Forelimb muscle (tissue), 1 donor: ENCODE measurements at places on chromosomes 1 and 21.
A peak's percentile ranks its signal among the peaks of the same experiment; 100 is the strongest.

- DNase-seq, result no peak
Observed at GRCh38 chr1:241813768-241814320, 34.2 kb upstream of the EXO1 start.

DNA sequence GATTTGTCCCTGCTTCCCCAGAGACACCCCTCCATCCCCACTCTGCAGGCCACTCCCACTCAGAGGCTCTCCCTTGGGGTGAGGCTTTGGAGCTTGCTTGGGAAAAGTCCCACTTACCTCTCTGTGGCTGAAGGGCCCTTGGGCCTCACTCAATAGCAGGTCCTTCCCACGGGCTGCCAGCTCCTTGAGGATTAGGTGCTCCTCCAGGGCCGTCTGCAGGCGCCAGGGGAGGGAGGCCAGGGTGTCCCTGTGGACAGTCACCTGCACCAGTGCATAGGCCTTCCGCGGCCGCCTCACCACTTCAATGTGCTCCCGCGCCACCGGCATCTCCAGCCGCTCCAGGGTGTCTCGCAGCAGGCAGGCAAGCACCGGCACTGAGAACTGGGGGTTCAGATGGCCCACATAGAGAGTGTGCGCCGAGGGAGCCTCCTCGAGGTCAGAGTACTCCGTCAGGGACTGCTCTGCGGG lies 1.4 kb downstream of the SLFNL1 start:
- DNase-seq, result no peak

- peak; percentile 17 for DNase-seq
Observed at GRCh38 chr1:84078108-84078841, 65.8 kb upstream of the PRKACB start.

- no peak for DNase-seq
Observed at GRCh38 chr21:15688809-15689208, 41.0 kb upstream of the USP25 start.

GRCh38 chr1:229058729-229059128 lies 212.2 kb upstream of the RAB4A start:
- no peak for DNase-seq

GRCh38 chr1:212531267-212531666 lies 77.3 kb upstream of the ATF3 start:
- DNase-seq, result no peak

DNA sequence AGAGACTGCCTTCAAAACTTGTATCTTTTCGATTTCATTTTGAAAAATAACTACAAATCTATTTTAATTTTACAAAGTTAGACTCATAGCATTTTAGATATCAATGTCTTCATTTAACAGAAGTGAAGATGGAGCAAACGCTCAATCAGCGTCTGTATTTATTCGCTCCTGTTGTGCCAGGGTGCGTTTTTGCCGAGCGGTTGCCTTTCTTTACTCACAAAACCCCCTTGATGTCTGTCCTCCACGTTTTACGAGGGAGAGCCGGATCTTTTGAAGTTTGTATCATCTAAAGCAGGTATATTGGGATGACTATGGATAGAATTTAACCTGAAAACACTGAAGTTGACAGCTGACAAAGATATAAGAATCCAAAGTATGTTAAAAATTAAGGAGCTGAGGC lies 44.6 kb downstream of the MRPL39 start:
- DNase-seq, result no peak

- no peak for DNase-seq
Observed at GRCh38 chr1:91603409-91603808, 102.8 kb downstream of the CDC7 start.

- DNase-seq, result no peak
Observed at GRCh38 chr1:47534436-47534835, 96.6 kb downstream of the FOXD2 start.

GRCh38 chr1:117339866-117340700 lies 27.2 kb upstream of the MAN1A2 start:
- no peak for DNase-seq

DNA sequence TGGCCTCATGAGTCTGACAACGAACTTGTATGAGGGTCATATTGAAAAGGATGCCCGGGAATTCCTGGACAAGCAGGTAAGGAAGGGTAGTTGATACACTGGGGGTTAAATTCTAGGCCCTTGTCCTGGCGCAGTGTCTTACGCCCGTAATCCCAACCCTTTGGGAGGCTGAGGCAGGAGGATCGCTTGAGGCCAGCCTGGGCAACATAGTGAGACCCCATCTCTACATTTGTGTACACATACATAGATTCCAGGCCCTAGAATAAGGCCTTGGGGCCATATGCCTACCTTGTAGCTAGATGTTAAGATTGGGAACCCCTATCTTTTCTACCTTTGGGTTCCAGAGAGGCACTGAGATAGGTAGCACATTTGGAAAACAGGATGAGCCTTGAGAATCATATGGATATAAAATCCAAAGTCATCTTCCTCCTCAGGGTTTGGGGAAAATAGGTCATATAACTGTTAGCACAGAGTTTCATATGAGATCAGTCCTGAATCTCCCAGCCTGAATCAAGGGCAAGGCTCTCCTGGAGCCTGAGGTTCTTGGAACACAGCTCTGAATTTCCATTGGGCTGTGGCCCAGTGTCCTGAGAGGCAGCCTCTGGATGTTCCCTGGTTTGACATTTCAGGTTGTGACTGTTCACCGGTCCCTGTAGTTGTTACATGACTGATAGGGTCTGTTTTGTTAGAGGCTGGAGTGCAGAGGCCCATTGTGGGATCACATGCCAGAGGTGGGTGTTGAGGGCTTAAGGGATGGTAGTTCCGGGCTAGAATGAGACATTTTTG lies 104.4 kb downstream of the PIK3R3 start:
- DNase-seq, result no peak

GRCh38 chr1:109927911-109928321 lies 17.3 kb downstream of the CSF1 start:
- no peak for DNase-seq

GRCh38 chr1:50424045-50424883 lies 1.0 kb upstream of the DMRTA2 start:
- DNase-seq, result no peak

DNA sequence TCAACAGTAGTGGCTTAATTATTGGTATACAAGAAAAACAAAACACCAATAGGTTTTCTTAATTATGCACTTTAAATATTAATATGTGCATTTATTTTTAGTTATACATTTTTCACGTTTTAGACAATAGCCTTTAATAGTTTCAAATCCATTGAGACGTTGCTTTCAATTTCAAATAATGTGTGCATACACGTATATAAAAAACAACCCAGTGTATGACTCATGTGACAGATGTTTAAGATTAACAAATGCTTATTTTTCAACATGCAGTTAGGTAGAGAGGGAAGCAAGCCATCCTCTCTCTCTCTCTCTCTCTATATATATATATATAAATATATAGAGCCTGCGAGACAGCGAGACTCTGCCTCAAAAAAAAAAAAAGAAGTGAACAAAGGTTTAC lies 24.3 kb downstream of the EYA3 start:
- no peak for DNase-seq

DNA sequence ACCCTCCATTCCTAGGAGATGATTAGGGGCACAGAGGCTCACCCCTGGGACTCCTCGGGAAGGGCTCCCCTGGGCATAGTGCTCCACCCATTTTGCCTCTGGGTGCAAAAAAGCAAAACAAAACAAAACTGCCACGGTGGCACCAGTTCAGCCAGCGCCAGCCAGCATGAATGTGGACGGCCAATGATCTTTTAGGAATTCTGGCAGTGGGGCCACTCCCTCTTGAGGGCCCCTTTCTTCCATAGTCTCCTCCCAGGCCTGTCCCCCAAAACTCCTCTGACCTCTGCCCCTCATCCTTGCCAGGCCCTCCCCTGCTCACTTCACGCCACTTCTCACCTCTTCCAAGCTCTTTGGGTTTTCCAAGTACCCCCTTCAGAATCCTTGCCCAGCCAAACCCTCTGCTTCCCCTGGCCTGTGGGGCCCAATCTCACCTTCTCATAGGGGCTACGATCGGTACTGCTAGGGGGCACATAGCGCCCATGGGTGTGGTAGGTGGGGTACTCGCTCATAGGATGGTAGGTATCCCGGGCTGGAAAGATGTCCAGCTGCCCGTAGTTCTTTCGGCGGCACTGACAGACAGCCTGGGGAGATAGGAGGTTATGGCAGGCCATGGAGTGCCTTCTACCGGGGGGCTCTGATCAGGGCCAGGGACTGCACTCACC lies 13.3 kb downstream of the TRIM46 start:
- DNase-seq, result no peak

DNA sequence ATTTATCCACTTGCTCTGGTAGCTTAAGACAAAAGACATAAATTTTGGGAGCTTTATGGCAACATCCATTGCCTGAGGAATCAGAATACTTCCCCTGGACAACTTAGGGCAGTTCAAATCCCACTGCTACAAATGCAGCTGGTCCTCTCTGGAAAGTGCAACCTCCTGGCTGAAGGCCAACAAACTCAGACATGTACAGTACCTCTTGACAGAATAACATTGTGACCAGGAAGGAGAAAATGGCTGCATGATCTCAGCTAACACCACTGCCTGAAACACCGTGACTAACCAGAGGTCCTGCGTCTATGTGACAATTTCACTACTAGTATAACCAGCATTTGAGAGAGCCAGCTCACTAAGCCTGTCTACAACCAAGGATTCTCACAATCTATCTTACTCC lies 218.9 kb downstream of the CRB1 start:
- no peak for DNase-seq

GRCh38 chr1:58818976-58819375 lies 35.1 kb upstream of the JUN start:
- no peak for DNase-seq

DNA sequence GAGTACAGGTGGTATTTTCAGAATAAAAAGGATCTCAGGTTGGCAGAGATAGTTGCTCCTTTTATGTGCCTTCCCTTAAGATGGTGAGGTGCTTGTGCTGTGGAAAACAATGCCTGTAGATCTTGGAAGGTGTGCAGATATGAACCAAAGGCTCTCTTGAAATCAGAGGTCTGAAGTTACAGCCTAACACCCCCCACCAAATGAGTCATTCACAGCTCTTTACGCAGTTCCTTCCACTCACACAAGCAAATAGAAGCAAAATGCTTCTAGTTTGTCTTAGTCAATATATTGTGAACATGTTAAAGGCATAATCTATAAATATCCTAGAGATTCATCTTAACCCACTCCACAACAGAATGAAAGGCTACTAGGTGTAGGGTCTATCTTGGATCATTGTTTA lies 128.9 kb upstream of the NR5A2 start:
- DNase-seq, result no peak

GRCh38 chr1:212638492-212639151 lies 30.1 kb downstream of the ATF3 start:
- DNase-seq, result no peak

- no peak for DNase-seq
Observed at GRCh38 chr1:92657701-92658100, 127.2 kb downstream of the EVI5 start.

DNA sequence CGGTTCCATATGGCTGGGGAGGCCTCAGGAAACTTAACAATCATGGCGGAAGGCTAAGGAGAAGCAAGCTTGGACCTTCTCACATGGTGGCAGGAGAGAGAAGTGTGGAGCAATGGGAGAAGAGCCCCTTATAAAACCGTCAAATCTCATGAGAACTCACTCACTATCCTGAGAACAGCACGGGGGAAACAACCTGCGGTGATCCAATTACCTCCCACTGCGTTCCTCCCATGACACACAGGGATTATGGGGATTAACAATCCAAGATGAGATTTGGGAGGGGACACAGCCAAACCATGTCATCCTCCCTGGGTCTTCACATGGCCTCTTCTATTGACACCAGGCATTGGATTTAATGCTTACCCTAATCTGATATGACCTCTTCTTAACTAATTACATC lies 455.1 kb upstream of the VAMP3 start:
- no peak for DNase-seq

DNA sequence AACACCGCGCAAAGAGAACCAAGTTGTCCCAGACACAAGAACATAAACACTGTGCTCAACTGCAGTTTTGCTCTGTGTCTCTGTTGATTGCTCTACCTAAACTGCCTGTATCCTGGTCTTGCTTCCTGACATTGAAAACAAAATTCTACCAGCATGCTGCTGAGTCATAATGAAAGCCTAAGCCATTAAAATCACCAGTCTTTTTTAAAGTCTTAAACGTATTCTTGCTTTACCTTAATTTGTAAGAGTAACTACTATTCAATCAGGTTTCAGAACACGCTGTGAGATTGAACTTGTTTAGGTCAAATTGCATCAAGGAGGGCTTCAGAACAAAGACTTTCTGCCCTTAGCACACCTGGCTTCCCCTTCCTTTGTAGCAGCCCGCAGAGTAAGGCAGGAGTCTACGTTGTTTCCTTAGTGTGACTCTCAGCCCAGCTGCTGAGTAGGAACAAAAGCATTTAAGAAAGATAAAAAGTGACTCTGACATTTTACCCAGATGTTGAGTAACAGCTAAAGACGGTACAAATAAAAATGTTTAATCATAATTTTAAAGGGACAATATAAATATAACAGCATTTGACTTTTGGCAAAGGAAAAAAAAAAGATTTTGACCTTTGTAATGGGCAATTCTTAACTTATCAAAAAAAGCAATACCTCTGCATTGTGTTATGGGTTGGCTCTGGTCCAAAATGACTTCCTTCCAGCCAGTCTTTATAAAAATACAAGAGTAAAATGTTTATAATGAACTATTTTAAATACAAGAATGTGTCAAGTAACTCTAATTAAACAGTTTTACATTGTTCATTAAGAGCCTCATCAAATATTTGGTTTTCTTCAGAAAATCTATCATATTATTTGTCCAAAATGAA lies 186.9 kb upstream of the ADGRL4 start:
- DNase-seq, result no peak

DNA sequence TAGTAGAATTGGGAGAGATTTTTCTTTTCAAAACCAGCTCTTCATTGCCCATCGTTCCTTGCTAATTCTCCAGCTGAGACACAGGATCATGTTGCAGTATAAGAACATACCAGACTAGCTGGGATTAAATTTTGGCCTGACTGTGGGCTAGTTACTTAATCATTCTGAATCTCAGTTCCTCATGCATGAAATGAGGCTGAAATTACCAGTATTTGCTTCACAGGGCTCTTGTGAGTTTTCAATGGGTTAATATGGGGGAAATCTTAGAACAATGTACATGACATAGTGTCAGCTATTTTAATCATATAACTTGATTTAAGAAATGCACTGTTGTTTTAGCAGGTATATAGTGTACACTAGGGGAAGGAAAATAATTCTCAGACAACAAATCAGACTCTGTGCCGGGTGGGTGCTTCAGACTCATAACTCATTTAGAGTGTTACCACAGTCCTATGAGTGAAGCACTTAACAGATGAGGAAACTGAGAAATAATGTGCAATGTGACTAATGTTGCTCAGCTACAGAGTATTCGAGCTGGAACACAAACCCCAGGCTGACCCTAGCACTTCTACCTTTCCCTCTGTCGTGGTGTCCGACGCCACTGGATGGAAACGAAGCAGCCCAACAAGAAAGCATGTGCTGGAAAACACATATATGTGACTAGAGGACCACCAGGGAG lies 137.6 kb upstream of the SGIP1 start:
- DNase-seq, result no peak

GRCh38 chr21:45447821-45448220 lies 42.9 kb downstream of the COL18A1 start:
- DNase-seq, result no peak
